Ascending aorta (tissue), 2 donors: ENCODE measurements at places on chromosomes 3 and 15.

DNA sequence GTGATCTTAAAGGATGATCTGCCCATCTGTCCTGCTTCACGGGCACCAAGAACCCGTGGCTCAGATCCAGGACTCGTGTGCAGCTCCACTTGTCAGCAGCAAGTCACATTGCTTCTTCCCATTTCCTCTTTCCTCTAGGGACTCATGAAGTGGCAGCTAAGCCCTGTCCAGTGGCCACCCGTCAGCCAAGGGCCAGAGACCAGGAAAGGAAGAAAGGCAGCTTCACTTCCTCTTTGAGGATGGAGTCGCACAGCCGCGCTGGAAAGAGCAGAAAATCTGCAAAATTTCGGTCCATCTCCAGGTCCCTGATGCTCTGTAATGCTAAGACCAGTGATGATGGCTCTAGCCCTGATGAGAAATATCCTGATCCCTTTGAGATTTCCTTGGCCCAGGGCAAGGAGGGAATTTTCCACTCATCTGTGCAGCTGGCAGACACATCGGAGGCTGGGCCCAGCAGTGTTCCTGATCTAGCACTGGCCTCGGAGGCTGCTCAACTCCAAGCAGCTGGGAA lies 28.5 kb downstream of the IL16 start:
- no peak overlapping the region for H3K27ac ChIP-seq
- no peaks in the 10 kb centered on the region for H3K36me3 ChIP-seq
- no peak overlapping the region for H3K4me3 ChIP-seq
- no peaks in the 10 kb centered on the region for H3K27me3 ChIP-seq

DNA sequence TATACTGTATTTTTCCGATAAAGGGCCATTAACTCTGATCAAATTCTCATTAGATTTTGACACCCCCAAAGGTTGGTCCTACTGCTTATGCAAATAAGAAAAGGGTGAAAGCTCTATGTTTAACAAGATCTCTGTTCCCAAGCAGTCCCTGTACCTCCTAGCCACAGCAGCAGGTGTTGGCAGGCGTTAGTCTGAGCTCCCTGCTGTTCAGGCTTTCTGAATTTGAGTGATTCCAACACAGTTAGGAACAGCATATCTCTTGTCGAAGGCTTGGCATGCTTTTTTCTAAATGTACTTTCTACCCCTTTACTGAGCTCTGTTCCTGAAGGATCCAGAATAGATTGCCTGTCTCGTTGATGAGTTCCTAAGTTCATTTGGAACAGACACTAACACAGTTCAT lies 42.3 kb downstream of the MITF start:
- no peaks in the 10 kb centered on the region for H3K27me3 ChIP-seq
- no peak overlapping the region for H3K27ac ChIP-seq
- no peak for DNase-seq

GRCh38 chr15:92809880-92810361 lies 90.2 kb upstream of the CHD2 start:
- peak overlapping the region; percentile 91 for H3K27ac ChIP-seq
- no peaks in the 10 kb centered on the region for H3K36me3 ChIP-seq
- no peaks in the 10 kb centered on the region for H3K27me3 ChIP-seq
- H3K4me3 ChIP-seq = peak overlapping the region; percentile 72

DNA sequence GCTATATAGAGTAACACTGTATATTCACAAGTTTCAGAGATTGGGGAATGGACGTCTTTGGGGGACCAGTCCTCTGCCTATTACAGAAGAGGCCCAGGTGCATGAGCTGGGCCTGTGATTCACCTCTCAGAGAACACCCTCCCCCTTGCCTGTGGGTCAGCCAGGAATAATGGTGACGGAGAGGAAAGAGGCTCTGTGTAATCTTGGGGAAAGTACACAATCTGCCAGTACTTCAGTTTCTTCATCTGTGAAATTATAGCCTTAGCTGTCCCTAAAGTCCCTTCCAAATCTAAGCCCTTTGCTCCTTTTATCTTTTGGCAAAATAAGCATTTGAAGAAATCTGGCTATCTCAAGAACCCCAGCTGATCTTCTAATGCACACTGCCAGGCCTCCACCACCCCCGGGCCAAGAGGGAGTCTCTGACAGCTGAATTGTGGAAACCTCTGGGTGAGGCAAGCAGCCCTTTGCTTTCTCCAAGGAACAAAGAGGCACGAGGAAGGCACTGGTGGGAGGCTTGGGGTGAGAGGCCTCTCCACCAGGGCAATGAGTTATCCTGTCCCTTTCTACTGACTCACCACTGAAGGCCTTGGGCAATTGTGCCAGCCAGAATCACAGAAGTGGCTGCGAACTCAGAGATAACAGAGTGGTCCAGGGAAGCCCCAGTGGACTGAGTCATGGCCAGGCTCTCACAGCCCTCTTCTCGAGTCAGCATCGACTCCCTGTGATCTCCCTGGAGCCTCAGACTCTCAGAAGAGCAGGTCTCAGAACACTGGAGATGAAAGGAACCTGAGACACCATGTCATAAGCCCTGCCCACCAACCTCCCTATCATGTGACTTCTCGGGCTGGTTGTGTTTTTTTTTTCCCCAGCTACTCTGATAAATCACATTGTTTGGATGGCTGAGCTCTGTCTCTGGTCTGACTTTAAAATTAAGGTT lies 31.8 kb downstream of the CCNL1 start:
- no peaks in the 10 kb centered on the region for H3K4me1 ChIP-seq
- H3K27ac ChIP-seq = peak overlapping the region; percentile 31
- H3K27me3 ChIP-seq = no peaks in the 10 kb centered on the region
- no peak for DNase-seq
- no peaks in the 10 kb centered on the region for H3K36me3 ChIP-seq

GRCh38 chr3:47870156-47870555 lies 67.2 kb downstream of the DHX30 start:
- H3K27ac ChIP-seq = no peak overlapping the region
- H3K4me3 ChIP-seq = no peak overlapping the region
- H3K27me3 ChIP-seq = no peaks in the 10 kb centered on the region
- H3K4me1 ChIP-seq = no peaks in the 10 kb centered on the region
- peaks cover 90% of the 10 kb centered on the region for H3K36me3 ChIP-seq
- DNase-seq = no peak
